Transverse colon (tissue), 4 donors: ENCODE measurements at places on chromosomes 6 and 20.

GRCh38 chr6:146200176-146200575 is 171.3 kb downstream of the GRM1 start:
- no peak for DNase-seq

- DNase-seq = no peak
These were observed 511.8 kb upstream of the ZNF337 start for GRCh38 chr20:26208296-26209091.

- no peak for DNase-seq
These were observed 161.3 kb upstream of the EYA4 start for GRCh38 chr6:133079901-133080300.

DNA sequence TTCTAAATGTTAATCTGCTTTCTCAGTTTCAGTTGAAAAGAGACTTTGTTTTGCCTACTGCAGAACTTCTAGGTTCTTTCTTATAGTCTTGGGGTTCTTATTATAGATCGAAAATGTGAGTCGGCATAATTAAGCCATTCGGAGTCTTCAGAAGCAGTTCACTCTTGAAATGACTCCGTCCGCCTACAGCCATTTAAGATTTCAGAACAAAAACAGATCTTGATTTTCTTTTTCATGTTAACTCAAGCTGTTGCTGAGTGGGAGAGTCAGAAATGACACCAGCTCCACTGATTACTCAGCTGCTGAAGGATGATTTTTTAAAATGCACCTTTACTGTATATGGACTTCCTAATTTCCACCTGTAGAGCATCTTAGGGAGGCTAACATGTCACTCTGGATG is 15.9 kb downstream of the PRDM1 start:
- no peak for DNase-seq

- DNase-seq = no peak
These were observed 277.3 kb upstream of the PRND start for GRCh38 chr20:4444404-4444803.

- DNase-seq = no peak
These were observed 113.9 kb downstream of the LINC00237 start for GRCh38 chr20:20992277-20992676.

DNA sequence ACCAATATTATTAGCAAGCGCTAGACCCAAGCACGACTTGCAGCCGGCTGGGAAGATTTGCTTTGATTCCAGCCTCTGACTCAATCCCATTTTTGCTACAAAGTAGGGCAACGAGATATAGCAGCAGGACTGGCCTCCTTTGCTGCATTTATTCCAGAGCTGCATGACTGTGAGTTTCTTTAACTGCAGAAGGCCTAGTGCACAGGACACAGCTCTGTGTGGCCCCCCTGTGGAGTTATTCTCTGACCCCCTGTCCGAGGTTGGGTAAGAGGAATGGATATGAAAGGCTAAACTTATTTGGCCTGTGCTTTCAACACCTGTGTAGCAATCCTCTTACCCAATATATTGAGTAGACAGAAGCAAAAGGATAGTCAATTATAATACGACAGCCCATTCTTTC is 133.3 kb upstream of the SPTLC3 start:
- DNase-seq = no peak

DNA sequence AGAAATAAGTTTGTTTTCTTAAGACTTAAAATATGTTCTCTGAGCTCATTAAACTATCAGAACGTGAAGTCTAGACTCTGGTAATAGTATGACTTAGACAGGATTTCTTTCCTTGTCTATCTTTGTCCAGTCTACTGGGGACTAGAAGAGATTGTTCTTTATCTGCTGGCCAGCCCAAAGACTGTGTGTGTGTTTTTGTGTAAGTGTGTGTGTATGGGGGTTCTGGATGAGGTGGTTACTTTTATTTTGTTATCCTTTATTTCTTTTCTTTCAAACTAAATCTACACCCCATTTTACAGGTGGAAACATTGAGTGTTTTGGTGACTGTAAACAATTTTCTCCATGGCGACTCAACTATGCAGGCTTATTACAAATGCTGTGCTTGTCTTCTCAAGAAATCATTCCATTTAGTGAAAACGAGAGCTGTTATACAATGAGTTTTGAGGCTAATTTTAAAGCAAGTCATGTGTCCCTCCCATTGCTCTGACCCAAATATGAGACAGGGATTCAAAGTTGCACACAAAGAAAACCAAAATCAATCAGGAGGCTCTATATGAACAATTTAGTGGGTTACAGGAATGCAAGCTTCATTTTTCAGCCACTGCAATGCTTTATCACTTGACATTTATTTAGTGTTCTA is 97.6 kb downstream of the ELOVL5 start:
- DNase-seq = no peak
